NCI-H524 treated with DMSO at 0.1 percent for 48 hours (cell line): ENCODE measurements at places on chromosomes 11 and 22.
A peak's percentile ranks its signal among the peaks of the same experiment; 100 is the strongest.

DNA sequence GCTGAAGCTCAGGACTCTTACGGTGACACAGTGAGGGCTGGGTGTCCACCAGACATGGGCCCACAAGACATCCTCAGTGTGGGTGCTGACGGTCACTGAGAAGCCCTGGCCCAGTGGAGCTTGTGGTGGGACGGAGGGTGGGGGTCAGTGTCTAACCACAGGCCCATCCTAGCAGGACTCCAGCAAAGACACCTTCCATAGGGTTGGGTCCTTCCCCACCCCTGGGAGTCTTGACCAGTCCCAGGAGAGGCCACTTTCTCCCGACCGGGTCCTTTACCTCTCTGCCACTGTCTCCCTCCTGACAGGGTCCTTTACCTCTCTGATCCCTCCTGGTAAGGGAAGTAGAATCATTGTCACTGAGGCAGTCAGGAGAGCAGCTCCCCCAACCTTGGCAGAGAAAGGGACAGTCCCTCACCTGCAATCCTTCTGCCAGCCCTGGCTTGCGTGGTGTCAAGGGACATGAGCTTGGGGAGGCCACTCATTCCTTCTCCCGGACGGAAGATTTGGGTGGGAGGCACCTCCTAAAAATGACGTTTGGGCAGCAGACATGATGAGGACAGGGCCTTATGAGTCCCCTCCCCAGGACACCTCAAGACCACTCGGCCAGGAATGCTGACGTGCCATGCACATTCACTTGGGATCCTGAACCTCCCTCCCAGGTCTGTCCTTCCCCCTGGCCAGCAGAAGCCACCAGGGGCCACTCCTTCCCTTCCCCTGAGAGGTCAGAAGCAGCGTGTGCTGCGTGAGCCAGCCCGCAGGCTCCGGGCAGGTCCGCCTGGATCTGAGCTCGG, 91.5 kb upstream of the FGF3 start:
- no peak for DNase-seq

GRCh38 chr11:17603056-17603825, 56.2 kb downstream of the OTOG start:
- DNase-seq, result no peak

DNA sequence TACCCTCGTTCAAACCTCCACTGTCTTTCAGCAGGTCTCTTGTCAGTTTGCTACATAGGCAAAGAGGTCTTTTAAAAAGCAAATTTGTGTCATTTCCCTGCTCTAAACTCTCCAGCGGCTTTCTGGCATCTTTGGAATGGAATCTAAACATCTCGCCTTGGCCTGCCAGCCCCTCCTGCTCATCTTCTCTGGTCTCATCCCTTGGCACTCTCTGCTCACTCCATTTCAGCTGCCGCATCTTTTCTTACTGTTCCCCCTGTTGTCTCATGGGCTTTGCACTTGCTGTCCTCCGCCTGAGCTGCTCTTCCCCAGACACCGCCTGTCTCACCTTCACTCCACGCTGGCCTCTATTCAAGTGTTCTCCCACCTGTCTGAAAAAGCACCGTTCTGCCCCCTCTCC, 46.6 kb downstream of the BMAL1 start:
- DNase-seq, result no peak

DNA sequence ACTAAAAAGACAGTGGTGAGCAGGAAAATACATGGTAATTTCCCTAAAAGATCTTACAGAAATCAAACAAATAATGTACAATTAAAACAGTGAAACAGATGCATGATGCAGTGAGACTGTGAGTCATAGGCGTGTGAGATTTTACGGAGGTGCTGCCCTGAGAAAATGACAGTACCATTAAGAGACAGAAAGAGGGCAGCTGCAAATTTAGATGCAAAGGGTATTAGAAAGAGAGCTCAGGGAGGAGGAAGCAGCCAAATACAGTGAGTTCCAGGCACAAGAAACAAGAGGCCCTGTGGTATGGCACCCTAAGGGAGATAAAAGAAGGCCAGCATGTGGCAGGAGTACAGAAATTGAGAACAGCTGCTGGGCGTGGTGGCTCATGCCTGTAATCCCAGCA, 88.5 kb upstream of the FIBIN start:
- no peak for DNase-seq

GRCh38 chr22:22030493-22031182, 48.1 kb upstream of the TOP3B start:
- no peak for DNase-seq

GRCh38 chr22:45738206-45738605, 66.6 kb downstream of the ATXN10 start:
- DNase-seq, result no peak

GRCh38 chr11:2539371-2540222, 94.8 kb downstream of the KCNQ1 start:
- no peak for DNase-seq

GRCh38 chr11:79449040-79449439, 8.2 kb upstream of the TENM4 start:
- no peak for DNase-seq

DNA sequence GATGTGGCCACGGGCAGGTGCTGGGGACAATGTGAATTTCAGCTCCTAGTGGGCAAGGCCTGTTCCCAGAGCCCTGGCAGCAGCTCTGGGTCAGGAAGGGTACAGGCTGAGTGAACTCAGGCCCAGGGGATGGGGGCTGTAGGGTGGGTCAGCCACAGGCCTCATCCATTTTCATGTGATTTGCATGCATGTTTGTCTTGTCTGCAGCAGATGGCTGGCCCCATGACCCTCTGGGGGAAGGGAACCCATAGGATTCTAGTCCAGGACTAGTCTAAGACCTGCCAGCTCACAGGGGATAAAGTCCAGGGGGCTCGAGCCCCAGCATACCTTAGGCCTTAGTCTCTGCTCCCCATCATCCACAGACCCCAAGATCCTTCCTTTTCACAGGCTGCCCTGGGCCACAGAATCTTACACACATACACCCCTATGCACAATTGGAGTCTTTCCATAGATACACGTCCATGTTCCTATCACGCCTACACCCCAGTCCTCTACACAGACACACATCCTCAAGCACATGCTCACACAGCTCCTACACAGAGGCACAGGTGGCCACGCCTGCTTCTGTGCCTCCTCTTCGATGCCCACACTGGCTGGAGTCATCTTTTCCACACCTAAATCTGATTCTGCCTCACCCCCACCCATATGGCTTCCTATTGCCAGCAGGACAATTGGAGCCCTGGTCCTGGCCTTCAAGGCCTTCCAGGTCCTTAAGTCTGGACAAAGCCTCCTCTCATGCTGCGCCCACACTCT, 25.7 kb downstream of the PDE2A start:
- DNase-seq, result no peak

DNA sequence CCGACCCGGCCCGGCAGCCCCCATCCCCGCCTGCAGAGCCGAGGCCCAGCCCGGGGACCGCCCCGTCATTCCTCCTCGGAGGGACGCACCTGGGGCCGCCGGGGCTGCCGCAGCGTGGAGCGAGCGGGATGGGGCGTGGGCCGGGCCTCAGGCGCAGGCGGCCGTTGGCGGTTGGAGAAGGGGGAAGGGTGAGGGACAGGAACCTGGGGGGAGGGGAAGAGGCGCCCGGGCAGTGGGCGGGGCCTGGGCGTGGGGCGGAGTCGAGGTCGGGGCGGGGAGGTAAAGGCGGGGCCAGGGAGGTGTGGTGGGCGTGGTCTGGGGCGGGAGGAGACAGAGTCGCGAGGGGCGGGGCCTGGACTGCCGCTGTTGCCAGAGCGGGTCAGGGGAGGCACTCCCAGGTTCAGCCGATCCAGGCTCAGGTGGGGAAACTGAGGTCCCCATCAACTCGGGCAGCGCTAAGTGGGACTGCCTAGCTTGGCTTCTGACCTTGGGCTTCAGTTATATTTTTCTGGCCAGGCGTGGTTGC, at the start of gene TESMIN:
TESMIN (minus strand) TSS at position 190 of the 526 bp plus-strand sequence. CDS start 860 bp downstream, outside the sequence.
- DNase-seq, result no peak

- no peak for DNase-seq
Observed at GRCh38 chr11:128575961-128576350, 11.4 kb downstream of the ETS1 start.

DNA sequence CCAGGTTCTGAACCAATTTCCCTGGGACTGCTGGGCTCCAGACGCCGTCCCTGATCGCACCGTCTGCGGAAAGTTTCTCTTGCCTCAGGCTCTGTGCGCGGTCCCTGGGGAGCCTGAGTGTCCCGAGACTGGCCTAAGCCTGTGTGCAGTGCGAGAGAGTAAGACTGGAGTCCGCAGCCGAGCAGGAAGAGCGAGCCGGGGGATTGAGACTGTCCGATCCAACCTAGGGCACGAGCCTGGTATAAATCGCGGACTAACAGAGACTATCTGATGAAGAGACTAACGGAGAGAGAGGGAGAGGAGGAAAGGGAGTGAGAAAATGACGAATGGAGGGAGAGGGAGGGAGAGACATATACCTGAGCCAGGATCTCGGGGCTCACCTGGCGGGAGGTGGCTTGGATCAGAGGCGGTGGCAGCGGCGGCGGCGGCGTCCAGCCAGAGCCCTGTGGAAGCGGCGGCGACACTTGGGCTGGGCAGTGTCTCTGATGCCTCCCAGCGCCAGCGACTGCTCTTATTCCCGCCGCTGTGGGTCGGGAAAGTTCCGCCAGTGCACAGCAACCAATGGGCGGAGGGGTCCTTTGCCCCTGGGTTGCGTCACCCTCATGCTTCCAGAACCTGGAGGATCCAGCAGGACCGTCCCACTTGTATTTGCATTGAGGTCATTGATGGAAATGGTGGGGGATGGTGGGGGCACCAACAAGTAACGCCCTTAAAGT, at the start of gene CALCA:
CALCA (minus strand) TSS at position 487 of the 716 bp plus-strand sequence. CDS start 1,159 bp downstream, outside the sequence.
- no peak for DNase-seq

DNA sequence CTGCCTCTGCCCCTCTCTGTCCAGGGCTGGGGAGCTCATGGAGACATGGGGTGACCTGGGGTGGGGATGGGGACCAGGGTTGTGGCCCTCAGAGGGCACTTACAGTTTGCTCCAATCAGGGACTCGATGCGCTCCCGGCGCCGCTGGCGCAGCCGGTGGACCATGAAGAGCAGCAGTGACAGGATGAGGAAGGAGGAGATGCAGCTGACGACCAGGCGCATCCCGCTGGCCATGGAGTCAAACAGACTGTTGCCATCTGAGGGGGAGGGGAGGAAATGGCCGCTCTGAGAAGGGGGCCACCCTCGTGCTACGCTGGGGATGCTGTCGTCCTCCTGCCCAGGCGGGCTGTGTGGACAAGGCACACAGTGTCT, 80.5 kb downstream of the DGCR2 start:
- DNase-seq, result no peak

DNA sequence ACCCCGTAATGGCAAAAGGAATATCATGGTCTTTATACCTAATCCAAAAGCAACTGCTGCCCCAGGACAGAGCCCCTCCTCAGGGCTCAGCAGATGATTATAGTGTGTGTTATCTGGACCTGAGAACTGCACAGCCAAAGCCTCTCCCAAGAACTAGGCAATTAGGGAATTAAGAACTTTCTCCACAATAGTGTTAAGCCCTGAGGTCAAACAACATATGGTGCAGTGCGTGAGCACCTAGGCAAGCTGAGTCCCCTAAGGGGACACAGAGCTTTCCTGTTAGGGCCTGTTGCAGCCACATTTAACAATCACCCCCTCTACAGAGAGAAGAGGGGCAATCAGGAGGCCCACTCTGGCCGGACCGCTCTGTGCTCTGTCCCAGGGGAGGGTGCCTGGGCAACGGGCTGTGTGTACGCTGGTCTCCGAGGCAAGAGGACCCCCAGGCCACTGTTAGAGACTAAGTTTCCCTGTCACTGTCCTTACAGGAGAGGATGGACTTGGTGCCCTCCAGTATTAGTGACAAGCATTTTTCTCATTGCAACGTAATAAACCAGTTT, 1.4 kb upstream of the KCNJ5 start:
- DNase-seq, result peak; percentile 20

GRCh38 chr11:68315171-68315920, 3.0 kb downstream of the LRP5 start:
- DNase-seq, result no peak

GRCh38 chr11:100925935-100926334, 203.7 kb downstream of the PGR start:
- no peak for DNase-seq

DNA sequence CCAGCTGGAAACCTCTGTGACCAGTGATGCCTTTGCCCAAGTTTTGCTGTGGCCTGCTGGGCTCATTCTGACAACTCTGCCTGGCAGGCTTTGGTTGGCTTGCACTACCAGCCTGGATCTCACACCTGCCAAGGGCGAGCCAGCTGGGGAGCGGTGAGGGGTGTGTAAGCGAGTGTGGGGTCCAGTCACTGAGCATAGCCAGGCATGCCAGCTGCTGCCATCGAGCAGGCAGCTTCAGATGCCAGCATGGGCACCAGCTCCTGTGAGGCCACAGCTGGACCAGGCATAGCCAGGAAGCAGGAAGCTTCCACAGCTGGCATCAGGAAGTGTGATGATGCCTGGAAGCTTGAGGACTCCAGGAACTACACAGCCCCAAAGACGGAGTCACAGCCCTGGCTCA, 1674.6 kb downstream of the LRRC4C start:
- no peak for DNase-seq

DNA sequence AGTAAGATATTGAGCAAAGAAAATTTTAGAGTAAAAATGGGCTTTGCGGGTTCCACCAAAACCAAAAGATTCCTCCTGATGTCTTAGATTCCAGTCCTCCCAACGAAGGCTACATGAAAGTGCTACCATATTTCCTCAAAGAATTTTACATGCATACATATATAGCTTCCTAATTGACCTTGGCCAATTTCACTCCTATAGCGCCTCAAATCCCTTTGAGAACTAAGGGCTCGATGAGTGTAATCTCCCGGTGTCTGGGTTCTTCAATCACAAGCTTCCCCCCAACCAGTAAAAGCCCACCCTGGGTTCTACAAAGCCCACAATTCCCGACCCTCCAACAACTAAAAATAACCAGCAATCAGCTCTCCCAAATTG, 1.2 kb downstream of the SIK3 start:
- DNase-seq, result no peak

DNA sequence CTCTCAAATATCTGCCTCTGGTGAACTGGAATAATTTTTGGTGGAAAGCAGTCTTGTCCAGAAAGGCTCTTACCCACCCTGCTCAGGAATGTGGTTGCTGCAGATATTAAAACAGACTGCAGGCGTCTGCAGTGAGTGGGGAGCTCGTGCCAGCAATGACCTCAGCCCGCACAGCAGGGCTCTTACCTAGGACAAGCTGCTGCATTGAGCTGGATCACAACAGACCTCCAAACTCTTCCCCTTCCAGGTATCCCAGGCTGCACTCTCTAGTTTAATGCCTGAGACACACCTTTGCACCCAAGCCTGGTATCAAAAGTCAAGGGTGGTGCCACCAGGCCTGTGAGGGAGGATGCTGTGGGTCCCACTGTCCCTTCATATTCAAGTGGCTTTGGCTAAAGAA, 69.7 kb upstream of the CDON start:
- no peak for DNase-seq

GRCh38 chr22:45905924-45906865, 70.8 kb downstream of the WNT7B start:
- DNase-seq, result no peak

- no peak for DNase-seq
Observed at GRCh38 chr11:12602421-12602820, 71.8 kb upstream of the TEAD1 start.

DNA sequence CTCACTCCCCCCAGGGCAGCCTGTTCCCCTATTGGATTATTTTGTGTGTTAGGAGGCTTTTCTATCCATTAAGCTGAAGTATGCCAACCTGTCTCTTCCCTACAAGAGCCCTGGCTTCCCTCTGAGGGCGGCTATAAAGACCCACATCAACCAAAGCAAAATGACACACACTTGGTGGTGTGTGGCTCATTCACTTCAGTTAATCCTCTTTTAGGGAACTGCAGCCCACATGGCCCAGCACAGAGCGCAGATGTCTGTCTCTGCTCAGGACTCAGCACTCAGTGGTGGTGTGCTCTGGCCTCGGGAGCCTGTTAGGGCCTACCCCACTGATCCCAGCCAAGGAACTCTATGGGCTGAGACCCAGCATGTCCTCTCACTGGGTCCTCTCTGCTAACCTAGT, 32.2 kb upstream of the LRRC10B start:
- DNase-seq, result no peak

- DNase-seq, result no peak
Observed at GRCh38 chr11:20056109-20056949, 103.9 kb downstream of the DBX1 start.
